ENCODE measurements at places on chromosomes 13 and 19.

- peak; percentile 10 for DNase-seq
Observed at GRCh38 chr13:99311137-99311536, 3.9 kb upstream of the GPR183 start.

DNA sequence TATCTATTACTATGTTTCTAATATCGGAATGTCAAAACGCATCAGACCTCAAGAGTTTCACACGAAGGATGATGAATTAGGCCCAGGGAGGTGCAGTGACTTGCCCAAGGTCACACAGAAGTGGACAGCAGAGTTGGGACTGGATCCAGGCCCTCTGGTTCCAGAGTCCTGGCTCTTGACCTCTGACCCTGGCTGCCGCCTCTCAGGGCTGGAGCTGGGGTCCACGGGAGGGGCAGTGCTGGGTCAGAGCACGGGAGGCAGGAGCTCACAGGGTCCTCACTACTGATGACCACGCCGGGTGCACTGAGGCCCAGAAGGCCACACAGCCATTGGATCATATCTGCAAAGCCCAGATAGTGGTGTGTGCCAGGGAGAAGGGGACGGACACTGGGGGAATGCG lies 9.2 kb upstream of the ASPDH start:
- no peak for DNase-seq

DNA sequence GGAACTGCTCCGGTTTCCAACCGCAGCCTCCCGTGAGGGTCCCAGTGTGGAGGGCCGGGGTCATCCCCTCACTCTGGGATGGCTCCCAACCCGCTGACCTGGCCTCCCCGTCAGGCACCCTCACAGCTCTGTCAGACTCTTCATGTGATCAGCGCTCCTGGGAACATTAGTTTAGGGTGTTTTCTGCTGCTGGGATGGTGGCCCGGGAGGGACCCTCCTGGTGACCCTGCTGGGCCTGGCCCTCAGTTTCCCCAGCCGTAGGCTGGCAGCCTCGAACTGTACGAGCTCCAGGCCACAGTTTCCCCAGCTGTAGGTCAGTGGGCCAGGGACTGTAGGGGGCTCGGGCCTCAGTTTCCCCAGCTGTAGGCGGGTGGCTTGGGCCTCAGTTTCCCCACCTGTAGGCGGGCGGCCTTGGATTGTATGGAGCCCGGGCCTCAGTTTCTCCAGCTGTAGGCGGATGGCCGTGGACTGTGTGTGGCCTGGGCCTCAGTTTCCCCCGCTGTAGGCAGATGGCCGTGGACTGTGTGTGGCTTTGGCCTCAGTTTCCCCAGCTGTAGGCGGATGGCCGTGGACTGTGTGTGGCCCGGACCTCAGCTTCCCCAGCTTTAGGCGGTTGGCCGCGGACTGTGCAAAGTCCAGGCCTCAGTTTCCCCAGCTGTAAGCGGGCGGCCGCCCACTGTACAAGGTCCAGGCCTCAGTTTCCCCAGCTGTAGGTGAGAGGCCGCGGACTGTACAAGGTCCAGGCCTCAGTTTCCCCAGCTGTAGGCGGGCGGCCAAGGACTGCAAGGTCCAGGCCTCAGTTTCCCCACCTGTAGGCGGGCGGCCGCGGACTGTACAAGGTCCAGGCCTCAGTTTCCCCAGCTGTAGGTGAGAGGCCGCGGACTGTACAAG lies 1.3 kb upstream of the PTBP1 start:
- DNase-seq = no peak

DNA sequence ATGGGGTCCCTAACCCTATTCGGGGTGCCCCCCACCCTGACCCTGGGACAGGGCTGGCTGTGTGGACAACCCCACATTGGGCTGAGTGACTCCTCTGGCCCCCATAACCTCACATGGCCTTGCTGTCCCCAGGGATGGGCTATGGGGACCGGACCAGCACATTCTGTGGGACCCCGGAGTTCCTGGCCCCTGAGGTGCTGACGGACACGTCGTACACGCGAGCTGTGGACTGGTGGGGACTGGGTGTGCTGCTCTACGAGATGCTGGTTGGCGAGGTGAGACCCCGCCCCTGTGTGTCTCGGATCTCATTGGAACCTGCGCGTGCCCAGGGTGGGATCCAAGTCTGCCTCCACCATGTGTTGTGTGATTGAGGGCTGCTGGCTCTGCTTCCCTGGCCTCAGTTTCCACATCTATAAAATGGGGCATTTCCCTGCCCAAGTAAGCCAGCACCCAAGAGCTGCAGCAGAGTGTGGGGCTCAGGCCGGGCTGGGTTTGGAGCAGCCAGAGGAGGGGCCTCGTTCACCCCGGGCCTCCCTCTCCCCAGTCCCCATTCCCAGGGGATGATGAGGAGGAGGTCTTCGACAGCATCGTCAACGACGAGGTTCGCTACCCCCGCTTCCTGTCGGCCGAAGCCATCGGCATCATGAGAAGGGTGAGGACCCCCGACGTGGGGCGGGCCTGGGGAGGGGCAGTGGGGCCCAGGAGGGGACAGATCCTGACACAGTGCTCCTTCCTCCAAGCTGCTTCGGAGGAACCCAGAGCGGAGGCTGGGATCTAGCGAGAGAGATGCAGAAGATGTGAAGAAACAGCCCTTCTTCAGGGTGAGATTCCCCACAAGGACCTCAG lies 4.9 kb downstream of the PTGER1 start:
- no peak for DNase-seq

- DNase-seq = no peak
Observed at GRCh38 chr13:81377921-81378320, 1037.0 kb upstream of the SPRY2 start.

- peak; percentile 37 for DNase-seq
Observed at GRCh38 chr19:49746206-49746958, 16.7 kb downstream of the TSKS start.
